ENCODE measurements at places on chromosomes 2 and 18.
A peak's percentile ranks its signal among the peaks of the same experiment; 100 is the strongest.

DNA sequence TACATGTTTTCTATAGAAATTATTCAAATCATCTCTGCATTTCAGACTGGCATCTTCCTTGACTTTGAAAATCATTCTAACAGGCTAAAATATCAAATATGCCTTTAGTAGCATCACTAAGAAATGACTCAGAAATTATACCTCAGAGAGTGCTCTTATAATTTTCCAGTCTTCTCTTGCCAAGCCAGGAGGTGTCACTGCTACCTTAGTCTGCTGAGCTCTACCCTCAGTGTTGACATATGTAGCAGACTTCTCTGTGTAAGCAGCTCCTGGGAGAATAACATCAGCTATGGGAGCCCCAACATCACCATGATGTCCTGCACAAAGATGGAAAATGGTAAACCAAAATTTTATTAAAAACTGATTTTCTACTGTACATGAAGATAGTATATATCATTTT lies 31.6 kb downstream of the NDUFS1 start:
- DNase-seq = no peak

GRCh38 chr2:132256251-132256902 lies 94.6 kb upstream of the ANKRD30BL start:
- no peak for DNase-seq

GRCh38 chr2:207513551-207514257 lies 16.1 kb upstream of the CREB1 start:
- peak; percentile 99 for DNase-seq

- no peak for DNase-seq
Measured at GRCh38 chr2:148023861-148024260, 3.0 kb downstream of the MBD5 start.

- DNase-seq = no peak
Measured at GRCh38 chr2:235045336-235045972, 93.6 kb downstream of the SH3BP4 start.

DNA sequence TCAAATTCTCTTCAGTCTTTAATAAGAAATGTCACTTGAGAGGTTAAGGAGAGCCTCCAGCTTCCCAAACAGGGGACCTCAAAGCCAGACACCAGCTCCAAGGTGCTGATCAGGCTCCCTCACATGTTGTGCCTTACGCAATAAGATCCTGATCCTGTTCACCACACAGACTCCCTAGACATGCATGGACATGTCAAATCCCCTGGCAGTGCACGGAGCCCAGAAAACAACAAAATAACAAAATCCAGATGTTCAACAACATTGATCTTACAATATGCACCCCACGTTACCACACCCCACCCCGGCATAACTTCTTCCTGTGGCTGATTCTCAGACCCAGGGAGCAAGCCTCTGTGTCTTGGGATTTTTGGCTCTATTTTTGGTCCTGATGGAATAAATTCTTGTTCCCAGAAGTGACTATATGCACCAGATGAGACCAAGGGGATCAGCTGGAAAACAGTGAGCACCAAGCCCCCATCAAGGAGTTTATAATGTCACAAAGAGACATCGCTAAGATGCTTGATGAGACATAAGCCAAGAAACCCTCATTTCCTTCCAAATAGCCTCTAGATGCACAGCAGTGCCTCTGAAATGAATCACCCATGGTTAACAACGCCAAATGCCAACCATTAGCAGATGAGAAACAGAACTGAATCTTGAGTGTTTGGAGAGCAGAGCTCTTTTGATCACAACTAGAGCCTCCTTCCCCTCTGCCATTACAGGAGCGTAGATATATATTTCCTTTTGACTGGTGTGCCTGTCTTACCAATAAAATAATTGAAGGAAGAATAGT lies 198.2 kb downstream of the PRKCE start:
- DNase-seq = peak; percentile 72

Data from fibroblast of skin of left quadriceps (primary cell).